Gastroesophageal sphincter (tissue), 4 donors: ENCODE measurements at places on chromosomes 7 and 10. TPM values are rescaled to one million over a fixed set of nuclear protein-coding genes. Genes with fewer than 3 reads are reported as not detected.

DNA sequence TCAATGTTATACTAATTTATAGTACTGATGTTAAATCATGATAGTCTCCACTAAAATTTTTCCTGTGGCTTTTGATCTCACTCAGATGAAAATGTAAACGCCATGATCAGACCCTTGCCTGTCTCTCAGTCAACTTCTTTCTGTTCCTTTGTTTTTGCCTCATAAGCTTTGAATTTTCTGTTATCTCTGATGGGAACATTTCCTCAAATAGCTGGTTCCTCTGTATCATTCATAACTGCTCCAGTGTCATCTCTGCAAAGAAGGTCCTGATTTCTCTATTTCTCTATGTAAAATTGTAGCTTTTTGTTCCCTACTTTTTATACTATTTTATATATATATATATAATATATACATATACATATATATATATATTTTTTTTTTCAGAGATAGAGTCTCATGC, 67.5 kb downstream of the GPR141 start:
- ATAC-seq = no peak

DNA sequence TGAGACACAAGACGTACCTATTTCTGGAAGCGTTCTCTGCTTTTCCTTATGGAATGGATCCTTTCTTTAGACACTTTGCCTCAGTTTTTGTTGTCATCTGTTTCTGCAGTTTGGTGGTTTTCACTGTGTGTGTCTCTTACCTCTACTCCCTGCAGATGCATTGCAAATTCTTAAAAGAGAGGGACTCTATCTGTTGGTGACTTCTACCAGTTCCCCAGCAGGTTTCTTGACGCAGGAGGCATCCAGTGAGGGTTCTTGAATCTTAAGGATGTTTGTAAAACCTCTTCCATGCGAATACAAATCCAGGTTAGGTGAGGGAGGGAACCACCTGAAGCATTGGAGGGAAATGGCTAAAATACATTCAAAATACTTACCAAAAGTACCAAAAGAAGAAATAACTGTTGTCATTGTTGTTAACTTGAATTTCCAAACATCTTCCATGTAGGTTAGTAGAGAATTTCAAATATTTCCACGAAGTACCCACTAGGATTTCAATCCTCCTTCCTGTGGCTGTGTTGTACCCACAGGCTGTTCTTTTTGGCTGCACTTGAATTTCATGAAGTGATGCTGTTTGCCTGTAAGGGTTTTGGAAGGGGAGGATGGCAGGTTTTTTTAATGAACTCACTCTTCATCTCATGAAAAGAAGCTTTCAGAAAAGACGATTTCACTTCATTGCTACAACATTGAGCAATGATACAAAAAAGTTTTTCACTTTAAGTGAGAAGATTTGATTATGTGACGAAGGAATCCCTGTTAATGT, 32.2 kb downstream of the PLXDC2 start:
- no peak for ATAC-seq

DNA sequence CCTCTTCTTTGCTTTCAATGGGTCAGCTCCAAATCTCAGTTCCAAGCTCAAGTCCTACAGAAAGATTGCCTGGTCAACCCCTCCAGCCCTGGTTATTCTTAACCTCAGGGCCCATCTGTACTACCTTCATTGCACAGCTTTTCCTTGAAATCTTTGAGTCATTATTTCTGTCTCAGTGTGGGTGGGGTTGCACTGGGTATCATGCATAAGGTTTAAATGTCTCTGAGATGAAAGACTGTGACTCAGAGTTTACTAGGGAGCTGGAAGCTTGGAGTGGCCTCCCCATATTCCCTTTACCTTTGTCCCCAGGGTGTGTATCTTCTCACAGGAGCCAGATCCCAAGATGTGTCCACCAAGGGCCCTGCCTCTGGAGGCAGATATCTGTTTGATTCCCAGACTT, 3.3 kb upstream of the OR6V1 start:
- ATAC-seq = no peak

DNA sequence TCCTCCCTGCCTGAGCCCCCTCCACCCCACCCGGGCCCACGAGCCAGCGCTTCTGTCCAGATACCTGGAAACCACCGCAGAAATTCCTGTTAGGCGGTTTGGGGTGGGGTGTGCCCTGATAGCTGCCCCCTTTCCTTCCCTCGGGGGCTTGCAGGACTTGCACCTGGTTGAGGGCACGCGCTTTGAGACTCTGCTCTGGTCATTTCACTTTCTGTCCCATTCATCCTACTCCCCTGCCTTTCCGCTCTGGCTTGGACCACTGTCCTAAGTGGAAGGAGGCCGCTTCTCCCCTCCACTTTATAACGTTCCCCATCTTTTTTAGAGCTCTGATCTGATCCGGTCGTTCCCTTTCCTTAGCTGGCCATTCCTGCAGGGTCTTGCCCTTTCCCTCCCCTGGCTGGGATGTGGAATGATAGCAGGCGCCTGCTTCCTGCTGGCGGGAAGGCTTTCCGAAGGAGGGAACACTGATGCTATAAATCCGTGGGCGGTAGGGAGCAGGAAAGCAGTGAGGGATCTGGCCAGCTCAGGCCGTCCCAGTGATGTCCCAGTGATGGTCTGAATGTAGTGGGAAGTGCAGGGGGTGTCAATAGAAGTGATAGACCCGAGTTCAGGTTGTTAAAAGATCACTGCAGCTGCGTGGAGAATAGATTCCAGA, 852 bp upstream of the PRKAR1B start:
- no peak for ATAC-seq

GRCh38 chr10:86295791-86296190, 70.8 kb downstream of the GRID1 start:
- ATAC-seq = no peak

DNA sequence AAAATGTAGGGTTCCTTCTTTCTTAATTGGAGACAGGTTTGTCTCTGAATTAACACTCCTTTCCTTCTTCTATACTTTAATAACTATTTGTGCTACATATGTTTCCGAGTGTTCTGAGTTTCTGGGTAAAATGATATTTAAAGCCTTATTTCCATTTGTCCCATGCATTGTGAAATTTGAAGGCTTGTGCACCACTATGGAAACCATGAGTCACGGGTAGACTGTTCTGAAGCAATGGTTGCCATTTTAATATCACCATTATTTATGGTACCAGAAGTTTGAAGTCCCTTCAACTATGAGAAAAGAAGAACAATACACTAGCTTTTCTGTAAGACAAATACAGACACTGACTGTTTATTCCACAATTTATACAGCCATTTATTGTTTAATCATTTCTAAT, 44.7 kb upstream of the ZEB1 start:
- no peak for ATAC-seq

DNA sequence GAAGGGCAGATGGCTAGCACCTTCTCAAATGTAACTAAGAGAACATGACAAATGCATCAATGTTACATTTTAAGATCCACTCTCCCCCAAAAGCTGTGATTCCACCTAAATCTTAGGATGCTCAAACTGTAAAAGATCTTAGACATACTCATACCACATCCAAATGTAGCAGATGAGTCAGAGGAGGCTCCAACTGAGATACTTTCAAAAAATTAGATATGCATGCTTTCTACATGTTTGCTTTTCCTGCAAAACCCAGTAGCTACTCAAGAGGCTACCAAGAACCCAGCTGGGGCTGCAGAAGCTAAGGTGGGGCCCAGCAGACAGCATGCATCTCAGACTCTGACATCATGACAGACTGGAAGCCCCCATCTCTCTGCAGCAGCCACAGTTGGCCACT, 31.4 kb upstream of the FRMD4A start:
- ATAC-seq = no peak

DNA sequence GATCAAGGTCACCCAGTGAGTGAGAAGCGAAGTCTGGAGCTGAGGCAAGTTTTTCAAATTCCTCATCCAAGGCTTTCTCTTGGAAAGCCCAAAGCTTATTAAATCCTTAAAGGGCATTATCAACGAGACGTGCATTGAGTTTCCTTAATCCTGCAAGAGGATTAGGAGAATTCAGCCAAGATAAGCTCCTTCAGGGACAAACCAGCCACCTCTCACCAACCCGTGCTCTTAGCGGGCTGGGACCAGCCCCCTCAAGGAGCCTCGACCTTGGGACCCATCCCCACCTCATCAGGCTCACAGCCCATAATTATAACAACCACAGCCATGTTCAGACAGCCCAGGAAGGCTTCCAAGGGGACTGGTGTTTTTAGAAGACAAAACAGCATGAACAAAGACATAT, 12.0 kb upstream of the SLC29A4 start:
- ATAC-seq = no peak

- ATAC-seq = no peak
These were observed 57.4 kb upstream of the TFEC start for GRCh38 chr7:116087984-116088383.

DNA sequence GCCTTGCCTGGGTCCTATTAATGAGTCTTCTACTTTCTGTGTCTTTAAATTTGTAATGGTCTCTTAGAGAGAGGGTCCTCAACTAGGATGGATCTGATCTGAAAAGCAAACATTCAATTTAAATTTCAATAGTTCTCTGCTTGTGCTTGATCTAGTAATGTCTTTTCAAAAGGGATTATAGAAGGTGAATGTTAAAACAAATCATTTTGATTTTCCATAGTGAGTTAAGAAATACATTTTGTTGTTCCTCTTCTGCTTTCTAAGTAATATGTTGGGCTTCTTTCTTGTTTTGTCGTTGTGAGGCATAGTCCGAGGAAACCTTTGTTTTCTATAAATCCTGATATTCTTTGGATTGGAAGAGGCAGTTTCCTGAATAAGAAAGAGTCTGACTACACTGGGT, 18.8 kb downstream of the NRF1 start:
- ATAC-seq = no peak

DNA sequence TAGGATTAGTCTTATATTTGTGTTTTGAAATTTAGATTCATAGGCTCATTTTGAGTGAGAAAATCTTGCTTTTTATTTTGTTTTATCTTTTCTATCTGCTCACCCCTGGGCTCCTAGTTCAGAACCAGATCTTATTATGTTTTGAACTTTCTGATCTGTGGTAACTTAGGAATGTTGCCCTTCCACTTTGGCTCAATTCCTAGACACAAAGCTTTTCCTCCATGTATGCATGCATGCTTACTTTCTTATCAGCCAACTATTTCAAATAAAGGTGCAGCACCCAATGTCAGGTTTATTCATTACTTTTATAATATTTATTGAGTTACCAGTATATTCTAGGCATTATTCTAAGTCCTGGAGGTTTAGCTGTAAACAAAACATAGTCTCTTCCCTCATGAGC, 374.8 kb upstream of the KIAA1217 start:
- ATAC-seq = no peak

DNA sequence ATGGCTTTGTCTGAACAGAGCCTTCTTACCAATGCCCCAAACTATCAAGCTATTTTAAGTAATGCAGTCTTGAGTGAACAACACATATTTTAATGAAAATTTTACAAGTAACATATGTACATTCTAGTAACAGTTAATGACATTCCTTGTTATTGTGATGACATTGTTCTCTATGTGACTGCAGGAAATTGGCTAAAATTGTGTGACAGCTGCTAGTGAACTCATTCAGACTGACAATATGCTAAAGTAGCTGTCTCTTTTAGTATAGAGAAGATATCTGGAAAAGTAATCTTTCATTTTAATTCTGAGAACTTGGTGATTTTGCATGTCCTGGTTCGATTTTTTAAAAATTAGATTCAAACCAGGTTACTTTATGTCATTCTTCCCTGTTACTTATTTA, 259.8 kb upstream of the MAGI2 start:
- ATAC-seq = no peak

GRCh38 chr7:70092314-70093204, 494.3 kb downstream of the AUTS2 start:
- no peak for ATAC-seq

- no peak for ATAC-seq
These were observed 3.7 kb downstream of the NPFFR1 start for GRCh38 chr10:70280099-70280498.

DNA sequence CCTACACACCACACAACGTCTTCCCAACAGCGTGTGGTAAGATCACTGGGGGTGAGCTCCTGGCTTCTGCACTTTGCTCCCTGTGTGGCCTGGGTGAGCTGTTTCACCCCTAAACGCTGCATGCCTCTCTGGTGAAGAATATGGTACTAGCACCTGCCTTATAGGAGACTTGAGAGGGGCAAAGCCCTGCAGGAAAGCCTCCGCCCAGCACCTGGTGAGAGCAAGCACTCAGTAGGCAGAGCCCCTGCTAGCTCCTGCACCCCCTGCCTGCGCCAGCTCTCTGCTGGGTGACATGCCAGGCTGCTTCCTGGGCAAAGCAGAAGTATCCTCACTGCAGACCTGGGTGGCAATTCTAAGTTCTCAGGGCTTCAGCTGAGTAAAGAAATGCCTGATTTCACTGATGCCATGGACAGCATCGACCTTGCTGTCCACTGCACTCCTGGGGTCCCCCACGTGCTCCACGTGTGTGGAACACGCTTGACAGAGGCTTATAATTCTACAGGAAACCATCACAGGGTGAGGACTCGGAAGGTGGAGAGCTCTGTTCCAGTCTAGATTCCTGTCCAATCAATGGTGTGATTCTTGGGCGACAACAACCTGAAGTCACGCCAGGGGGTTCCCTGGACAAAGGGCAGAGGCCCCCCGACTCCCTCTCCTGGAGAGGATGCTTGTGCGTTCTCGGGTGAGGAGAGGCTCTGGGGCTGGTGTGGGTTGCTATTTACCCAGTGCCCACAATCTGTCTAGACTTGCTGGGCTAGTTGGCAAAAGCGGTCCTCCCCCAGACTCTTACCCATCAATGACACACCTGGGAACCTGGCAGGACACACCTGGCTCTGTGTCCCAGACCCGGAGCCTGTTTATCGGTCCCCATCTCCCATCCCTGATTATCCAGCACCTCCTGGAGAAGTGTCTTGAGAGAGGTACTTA, 5.0 kb upstream of the CALML5 start:
- no peak for ATAC-seq

- ATAC-seq = no peak
These were observed 125.9 kb downstream of the JAZF1 start for GRCh38 chr7:28054531-28055160.

DNA sequence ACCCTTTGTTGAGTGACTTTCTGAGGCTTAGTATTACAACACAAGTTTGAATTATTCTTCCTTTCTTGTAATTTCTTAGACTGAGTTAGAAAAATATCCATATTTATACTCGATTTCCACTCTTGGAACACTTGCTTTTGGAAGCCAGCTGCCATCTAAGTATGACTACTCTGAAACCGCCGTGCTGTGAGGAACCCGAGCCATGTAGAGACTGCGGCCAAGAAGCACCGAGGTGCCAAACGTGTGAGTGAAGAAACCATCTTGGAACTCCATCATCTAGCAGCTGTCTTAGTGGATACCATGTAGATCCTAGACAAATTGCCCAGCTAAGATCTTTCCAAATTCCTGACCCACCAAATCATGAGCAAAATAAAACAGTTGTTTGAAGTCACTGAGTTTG, 49.7 kb upstream of the PRKAR2B start:
- no peak for ATAC-seq

- ATAC-seq = peak; percentile 66
These were observed 29.0 kb upstream of the WDFY4 start for GRCh38 chr10:48655411-48656240.

- ATAC-seq = peak; percentile 90
These were observed 65.2 kb upstream of the EMX2 start for GRCh38 chr10:117477211-117477947.

- no peak for ATAC-seq
These were observed 81.4 kb upstream of the CAPZA2 start for GRCh38 chr7:116780966-116781365.

The BHLHA15 gene
- total RNA-seq = not detected

The GUSB gene
- total RNA-seq = 17.1 TPM

The ZNF398 gene
- total RNA-seq = 23.2 TPM

The AGR2 gene
- not detected for total RNA-seq

The OR6V1 gene
- not detected for total RNA-seq

The ZKSCAN1 gene
- total RNA-seq = 35.5 TPM

The LRRC27 gene
- total RNA-seq = 5.3 TPM

The DMBT1 gene
- 2.8 TPM for total RNA-seq
